ENCODE measurements at places on chromosomes 4 and X.
A peak's percentile ranks its signal among the peaks of the same experiment; 100 is the strongest.

DNA sequence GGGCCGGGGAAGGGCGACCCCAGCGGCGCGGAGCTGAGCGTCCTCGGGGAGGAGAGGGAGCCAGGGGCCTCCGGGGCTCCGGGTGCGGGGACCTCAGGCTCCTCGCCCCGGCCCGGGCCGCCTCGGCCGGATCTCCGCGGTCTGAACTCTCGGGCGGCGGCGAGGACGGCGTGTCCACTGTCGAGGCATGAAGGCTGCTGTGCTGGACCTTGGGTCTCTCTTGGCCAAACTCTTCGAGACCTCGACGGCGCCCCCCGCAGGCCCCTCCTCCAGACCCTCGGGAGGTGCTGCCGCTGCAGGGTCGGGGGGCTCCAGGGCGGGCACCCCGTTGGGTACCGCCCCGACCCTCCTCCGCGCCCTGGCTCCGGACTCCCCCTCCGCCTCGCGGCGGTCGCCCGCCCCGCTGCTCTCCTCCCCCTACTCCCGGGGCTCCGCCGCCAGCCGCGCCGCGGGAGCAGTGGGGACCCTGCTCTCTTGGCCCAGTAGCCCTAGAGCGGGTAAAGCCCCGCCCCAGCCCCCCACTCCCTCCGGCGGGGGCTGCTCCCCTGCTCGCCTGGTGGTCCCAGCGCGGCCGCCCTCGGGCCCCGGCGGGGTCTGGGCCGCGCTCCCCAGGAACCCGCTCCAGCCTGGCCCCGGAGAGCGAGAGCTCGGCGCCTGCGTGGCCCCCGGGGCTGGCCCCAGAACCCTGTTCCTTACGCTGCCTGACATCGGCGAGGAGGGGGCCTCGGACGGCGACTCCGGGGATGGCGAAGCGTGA, 564 bp downstream of the FAM149A start:
- no peak for DNase-seq

DNA sequence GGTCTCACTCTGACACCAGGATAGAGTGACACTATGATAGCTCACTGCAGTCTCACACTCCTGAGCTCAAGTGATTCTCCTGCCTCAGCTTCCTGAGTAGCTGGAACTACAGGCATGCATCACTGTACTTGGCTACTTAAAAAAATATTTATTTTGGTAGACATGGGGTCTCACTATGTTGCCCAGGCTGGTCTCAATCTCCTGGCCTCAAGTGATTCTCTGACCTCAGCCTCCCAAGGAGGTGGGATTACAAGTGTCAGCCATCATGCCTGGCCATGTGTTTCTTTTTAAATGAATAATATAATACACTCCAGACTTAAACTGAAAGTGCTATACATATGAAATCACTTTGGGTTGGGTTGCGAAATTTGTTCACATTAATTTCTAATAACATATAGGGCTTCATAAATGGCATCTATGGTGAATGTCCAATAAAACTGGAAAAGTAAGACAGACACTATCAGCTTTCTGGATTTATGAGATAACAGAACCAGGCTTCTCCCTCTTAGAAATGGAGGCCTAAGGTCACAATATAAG, 48.0 kb downstream of the SEC24D start:
- no peak for DNase-seq

DNA sequence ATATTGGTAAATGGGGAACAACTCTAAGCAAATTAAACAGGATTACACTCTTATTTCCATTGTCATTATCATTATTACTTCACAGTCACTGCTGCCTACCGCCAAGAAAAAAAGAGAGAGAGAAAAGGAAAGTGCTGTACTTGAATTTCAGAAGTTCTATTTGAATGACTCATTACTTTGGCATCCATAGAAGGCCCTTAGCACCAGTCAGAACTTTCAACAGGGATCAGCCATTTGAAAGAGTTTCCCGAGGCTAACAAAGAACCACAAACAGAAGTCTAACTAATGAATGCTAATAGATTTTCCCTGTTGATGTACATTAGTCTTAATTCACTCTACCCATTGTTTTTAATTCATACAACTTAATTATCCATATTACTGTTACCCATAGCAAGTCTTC, 116.3 kb downstream of the SHROOM4 start:
- peak; percentile 68 for DNase-seq

- no peak for DNase-seq
These were observed 155.8 kb downstream of the PPP3CA start for GRCh38 chr4:101191302-101192098.

DNA sequence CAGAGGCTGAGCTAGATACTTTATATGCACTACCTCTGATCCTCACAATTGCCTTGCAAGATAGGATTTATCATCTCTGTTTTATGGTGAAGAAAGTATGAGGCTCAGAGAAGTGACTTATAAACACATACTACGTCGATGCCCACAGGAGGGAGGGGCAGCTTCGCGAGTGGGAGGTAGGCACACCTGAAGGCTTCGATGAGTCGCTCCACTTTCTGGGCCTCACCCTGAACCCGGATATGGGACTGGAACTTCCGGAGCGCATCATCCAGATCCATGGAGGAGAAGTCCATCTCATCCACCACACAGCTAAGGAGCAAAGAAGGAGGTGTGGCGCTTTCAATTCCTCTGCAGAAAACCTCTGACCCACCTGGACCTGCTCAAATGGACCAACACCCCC, 22.9 kb upstream of the KDM5C start:
- DNase-seq: no peak

DNA sequence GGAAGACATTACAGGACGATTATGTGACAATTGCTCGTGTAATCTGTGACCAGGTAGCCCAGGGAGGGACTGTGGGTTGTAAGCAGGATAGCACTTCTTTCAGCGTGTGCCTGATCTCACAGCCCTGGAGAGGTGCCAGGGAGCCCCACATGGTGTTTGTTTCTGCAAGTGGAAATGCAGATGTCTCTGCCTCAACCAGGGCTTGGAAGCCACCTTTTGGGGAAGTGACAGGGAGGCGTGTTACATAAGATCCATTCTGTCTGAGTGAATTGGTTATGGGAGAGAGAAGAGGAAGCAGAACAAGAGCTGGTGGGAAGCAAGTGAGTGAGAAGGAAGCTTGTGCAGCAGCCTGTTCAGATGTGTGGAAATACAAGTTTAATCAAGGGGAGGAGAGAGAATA, 104.5 kb upstream of the GATB start:
- no peak for DNase-seq

DNA sequence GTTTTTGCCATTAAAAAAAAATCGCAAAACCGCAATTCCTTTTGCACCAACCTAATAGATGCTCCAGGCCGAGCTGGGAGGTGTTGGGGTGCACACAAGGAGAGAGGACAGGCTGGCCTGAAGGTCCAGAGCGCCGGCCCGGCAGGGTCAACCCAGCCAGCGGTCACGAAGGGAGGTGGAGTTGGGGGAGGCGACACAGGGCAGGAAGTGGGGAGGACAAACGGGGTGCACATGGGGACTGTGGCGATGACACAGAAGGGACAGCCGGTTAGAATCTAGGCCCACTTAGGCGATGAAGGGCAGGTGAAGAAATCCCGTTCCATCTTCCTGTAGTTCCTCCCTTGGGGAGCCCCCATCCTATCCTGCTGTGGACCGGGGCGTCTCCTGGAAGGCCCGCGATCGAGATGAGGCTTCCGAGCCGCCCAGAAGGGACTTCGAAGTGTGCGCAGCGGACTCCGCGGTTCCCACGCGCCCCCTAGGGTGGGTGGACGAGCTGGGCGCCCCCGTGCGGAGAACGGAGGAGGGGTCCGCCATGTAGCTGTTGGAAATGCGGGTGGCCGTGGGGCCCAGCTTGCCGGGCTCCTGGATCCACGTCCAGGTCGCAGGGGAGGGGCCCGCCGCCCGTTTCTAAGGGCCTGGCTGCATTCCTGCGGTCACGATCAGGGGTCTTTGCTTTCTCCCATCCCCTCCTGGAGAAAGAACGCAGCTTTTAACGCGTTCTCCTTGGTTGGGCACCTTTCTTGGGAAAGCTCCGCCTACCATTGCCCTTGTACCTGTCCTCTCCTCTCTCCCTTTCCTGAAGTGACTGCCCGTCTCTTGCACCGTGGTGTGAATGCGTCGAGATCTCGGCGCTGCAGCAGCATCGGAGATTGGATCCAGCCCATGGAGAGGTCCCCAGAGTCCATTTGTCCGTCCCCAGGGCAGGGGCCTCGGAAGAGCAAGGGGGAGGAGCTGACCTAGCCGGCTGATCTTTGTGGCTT, 17.0 kb upstream of the HPF1 start:
- DNase-seq: no peak

GRCh38 chr4:119550857-119551532, 77.6 kb downstream of the PDE5A start:
- no peak for DNase-seq

DNA sequence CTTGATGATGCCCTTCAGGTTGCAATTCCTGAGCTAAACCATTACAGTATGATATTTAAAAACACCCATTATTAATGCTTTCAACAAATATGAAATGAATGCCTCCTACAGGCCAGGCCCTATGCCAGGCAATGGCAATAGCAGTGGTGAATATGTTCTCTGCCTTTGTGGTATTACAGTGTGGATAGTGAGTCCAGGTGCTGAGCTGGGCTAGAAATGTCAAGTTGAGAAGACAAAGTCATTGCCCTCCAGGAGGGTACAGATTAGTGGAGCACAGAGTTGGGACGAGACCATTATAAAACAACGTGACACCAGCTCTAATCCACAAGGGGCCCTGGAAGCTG, 81.9 kb downstream of the RBM47 start:
- no peak for DNase-seq

DNA sequence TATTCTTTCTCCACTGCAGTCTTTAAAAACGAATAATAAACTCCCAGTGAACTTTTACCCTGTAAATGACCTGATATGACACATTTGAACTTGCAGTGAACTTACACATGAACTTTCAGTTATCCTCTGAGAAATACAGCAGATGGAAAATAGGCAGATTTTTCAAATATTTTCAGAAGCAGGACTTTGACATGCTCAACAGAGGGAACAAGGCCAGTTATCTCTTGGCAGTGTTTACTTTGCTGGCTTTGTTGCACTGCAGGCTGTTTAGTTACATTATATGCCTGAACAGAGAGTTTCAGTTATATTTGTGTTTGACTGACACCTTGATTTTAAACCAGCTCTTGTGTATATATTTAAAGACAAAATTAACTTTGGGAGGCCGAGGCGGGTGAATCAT, 47.6 kb upstream of the FGG start:
- no peak for DNase-seq

DNA sequence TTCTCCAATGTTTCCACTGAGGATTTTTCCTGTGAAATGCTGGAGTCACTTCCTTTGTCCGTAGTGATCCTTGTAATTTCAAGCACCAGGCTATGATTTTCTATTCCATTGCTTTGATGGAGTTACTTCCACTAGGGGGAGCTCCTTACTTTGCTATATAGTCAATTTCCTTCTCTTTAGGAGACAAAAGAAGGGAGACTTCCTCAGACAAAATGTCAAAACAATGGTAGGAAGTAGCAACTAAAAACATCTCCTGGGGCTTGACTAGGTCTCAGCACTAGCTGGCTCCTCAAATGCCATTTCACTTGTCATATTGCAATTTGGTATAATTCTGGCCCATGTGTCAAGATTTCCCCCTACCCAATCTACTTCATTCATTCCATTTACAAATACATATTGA, 24.1 kb downstream of the ZCCHC12 start:
- peak; percentile 28 for DNase-seq

DNA sequence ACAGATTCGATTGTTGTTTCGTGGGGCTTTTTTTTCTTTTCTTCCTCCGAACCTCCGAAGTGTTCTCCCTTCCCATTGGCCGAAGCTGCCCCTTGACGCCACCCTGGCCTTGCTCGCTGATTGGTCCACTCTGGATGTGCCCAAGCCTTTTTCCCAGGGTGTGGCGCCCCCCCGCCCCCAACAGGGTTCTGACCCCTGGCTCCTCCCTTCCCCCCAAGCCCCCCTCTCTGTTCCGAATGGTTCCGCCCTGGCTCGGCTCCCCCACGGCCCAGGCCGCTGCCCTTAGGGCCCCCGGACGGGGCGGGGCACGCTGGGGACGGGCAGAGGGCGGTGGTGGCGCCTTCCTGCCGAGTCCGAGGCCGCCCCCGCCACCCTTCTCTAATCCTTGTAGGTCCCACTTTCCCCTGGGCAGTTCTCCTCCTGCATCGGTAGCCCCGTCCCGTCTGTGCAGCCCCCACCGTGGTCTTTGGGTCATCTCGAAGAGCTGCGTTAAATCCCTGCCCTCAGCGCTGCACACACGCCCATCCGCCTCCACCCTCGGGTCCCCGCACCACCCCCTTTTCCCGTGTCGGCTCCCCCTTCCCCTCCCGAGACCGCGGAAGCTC, 25.5 kb downstream of the UTP14A start:
- peak; percentile 94 for DNase-seq

DNA sequence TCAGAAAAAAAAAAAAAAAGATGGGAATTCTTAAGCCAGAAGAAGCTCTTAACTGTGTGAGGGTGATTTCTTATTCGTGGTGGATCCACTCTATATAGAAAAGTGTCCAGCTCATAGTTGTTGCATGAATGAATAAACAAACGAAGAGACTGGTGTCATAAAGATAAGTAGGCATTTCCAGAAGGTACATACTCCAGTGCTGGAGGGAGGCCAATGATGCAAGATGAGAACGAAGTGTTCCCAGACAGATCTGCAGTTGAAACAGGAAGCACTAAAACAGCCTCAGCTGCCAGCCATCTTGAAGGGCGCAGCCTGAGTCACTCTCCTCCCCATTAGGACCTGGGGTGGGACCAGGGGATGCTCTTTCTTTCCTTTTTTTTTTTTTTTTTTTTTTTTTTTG, 47.4 kb upstream of the HOPX start:
- peak; percentile 55 for DNase-seq

GRCh38 chr4:146442801-146443200, 78.9 kb downstream of the SLC10A7 start:
- DNase-seq: no peak

Measured in SJSA1 (cell line).